ENCODE measurements at places on chromosomes 7 and 10.

DNA sequence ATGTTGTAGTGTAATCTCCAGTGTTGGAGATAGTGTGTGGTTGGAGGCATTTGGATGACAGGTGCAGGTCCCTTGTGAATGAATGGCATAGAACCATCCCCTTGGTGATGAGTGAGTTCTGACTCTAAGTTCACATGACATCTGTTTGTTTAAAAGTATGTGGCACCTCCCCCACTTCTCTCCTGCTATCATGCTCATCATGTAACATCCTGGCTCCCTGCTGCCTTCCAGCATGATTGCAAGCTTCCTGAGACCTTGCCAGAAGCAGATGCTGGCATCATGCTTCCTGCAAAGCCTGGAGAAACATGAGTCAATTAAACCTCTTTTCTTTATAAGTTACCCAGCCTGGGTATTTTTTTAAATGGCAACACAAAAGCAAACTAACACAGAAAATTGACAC lies 499.0 kb upstream of the SEMA3D start:
- no peak for DNase-seq

GRCh38 chr7:95897557-95898251 lies 125.3 kb downstream of the DYNC1I1 start:
- DNase-seq = no peak

- DNase-seq = no peak
Measured at GRCh38 chr10:18202680-18203460, 62.6 kb downstream of the CACNB2 start.

GRCh38 chr7:6316226-6316625 lies 43.8 kb upstream of the CYTH3 start:
- no peak for DNase-seq

- DNase-seq = no peak
Measured at GRCh38 chr10:89795840-89796239, 94.5 kb downstream of the KIF20B start.

DNA sequence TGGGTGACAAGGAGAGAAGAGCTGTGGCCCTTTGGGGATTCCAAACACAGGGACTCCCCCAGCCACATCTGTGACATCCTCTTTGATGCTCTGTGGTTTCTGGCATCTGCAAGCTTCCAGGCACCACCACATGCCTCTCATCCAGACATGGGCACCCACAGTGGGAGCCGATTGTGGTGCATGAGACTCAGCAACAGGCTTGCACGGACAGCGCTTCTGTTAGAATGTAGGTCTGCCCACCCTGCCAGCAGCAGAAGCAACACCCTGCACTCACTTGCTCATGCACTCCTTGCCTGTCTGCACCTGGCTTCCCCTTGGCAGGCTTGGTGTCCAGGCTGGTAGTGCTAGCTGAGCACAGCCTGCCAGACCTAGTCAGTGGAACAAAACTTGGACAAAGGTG lies 735.0 kb upstream of the ZWINT start:
- DNase-seq = no peak

GRCh38 chr7:8015100-8015745 lies 46.6 kb downstream of the GLCCI1 start:
- no peak for DNase-seq

DNA sequence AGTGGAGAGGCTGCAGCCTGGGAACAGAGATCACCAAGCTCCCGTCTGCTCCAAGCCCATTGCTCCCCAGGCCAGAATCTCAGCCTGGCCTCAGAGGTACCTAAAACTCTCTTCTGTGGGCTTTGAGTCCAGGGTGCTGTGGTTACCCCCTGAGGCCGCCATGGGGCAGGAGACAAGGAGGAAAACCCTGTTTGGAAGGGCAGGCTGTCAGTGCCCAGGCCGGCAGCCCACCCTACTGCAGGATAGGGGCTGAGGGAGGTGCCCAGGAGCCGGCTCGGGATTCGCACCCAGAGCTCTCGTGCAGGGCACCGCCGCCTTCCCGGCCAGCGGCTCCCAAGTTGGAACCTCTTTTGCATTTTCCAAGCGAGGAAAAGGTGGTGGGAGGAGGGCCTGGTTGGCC lies 24.5 kb downstream of the UNCX start:
- DNase-seq = no peak

DNA sequence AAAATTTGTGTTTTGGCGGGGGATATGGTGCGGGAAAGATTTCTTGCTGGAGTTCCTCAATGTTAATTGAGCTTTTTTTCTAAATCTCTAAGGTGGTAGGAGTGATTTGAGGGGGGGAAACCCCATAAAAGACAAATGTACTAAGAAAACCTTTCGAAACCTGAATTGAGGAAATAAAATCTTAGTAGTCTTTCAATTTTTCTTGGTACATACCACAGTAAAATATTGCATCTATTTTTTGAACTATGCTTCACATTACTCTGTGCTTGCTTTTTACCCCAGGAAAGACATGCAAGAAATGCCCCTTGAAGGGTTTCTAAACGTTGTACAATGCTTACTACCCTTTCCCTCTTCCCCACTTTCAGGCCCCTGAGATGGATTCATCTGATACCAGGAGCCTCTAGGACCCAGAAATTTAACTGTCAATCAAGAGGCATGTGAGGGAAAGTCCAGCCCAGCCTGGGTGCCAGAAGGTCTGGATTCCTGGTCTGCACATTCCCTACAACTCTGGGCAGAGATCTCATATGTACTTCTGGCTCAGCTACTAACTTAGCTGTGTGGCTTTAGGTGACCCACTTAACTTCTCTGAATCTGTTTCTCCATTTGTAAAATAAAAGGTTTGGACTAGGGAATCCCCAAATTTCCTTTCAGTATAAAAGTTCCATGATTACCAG lies 5.8 kb upstream of the PDCD4 start:
- no peak for DNase-seq

DNA sequence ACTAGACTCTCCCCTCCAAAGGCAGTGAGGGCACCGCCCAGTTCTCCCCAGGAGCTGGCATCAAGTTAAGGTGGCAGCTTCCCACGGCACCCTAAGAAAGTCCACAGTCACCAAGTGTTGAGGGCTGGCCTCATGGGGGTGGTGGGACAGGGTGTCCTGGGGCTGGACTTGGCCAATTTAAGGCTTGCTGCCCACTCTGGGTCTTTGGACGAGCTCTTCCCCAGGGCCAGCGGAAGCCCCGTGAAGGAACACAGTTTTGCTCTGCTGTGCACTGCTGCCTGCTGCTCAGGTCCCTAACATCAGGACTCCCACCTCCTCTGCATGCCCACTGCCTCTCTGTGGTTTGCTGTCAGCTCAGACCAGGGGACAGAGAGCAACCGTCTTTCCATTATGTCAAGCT lies 57.3 kb upstream of the TMEM72 start:
- DNase-seq = no peak

- no peak for DNase-seq
Measured at GRCh38 chr10:126247446-126247975, 140.8 kb downstream of the ADAM12 start.

GRCh38 chr10:83184641-83185040 lies 954.7 kb upstream of the GHITM start:
- DNase-seq = no peak

GRCh38 chr10:122328676-122329075 lies 45.8 kb upstream of the PLEKHA1 start:
- DNase-seq = no peak

GRCh38 chr7:22356701-22357310 lies at the start of gene RAPGEF5:
Gene RAPGEF5, minus strand, starts transcription at chr7:22357154. Its CDS starts 94 bp downstream, at chr7:22357060.
- DNase-seq = no peak

DNA sequence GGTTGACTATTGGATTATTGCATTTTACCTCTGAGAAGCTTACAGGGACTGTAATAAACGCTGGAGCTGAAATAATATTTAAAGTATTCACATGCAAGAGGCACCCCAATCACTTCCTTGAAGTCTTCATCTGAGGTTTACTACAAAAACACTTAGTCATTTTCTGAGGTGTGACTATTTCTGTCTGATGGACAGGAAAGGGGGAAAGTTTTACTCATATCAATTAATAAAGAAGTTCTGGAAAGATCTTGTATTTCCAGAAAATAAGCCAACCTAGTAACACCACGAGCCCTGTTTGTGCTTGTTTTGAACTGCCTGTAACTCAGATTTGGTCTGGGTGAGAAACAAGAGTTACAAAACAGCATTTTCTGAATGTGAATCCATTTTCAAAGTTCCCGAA lies 63.9 kb upstream of the PRKCQ start:
- DNase-seq = no peak

- no peak for DNase-seq
Measured at GRCh38 chr7:477626-478220, 41.9 kb downstream of the PDGFA start.

GRCh38 chr7:30255064-30255769 lies 29.2 kb upstream of the ZNRF2 start:
- no peak for DNase-seq

- DNase-seq = no peak
Measured at GRCh38 chr10:86104156-86104555, 262.4 kb downstream of the GRID1 start.

DNA sequence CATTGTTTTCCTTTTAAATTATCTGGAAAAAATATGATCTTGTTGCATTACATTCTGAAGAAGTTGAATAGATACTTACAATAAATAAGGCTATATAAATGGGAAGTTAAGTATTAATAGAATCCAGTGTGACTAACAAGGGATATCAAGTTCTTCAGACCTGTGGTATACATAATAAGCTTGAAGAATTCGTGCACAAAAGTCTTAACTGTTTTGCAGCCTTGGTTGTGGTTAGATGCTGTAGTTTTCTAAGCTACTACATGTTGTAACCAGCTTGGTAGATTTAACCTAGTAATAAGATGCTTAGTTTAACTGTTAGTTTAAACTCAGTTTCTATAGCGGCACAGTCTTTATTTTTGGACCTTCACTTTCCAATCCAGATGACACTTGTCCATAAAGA lies 106.2 kb upstream of the GLCCI1 start:
- DNase-seq = no peak

GRCh38 chr7:15326044-15326644 lies 235.7 kb downstream of the AGMO start:
- DNase-seq = no peak

DNA sequence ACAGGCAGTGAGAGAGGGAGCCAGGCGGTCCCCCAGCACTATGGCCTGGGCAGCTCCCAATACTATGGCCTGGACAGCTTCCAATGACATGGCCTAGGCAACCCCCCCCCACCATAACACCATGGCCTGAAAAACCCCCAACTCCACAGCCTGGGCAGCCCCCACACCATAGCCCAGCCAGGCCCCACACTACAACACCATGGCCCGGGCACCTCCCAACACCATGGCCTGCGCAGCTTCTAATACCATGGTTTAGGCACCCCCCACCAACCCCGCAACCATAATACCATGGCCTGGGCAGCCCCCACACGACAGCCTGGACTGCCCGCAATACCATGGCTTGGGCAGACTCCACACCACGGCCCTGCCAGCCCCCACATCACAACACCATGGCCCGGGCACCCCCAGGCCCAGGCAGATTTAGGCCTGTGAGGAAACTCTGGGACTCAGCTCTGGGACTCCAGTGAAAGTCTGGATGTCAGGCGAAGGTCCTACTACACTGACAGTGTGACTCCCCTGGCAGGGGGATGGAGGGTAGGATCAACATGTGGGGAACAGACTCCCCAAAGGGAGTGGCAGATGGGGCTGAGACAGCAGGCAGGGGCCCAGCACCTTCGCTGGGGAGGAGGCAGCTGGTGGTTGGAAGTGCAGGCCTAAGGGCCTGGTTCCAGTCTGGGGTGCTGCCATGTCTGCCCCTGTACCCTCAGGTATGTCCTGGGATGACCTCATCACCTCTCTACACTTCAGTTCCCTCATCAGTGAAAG lies 8.7 kb downstream of the CPXM2 start:
- no peak for DNase-seq

DNA sequence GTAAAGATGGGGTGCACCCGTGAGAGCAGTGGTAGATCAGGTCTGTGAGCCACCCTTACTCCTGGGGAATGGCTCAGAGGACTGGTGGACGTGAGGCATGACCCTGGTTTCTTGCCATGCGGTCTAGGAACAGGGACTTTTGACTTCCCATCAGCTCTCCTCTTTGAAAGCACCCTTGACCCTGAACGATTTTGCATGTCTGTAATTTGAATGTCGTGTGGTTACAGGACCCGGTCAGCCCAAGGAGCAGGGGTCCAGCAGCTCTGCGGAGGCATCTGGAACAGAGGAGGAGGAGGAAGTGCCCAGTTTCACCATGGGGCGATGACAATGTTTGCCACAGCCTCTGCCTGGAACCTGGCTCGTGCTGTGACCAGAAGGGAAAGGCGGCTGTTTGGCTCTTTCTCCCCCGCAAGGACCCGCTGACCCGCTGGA lies 8.6 kb upstream of the ORAI2 start:
- DNase-seq = no peak

DNA sequence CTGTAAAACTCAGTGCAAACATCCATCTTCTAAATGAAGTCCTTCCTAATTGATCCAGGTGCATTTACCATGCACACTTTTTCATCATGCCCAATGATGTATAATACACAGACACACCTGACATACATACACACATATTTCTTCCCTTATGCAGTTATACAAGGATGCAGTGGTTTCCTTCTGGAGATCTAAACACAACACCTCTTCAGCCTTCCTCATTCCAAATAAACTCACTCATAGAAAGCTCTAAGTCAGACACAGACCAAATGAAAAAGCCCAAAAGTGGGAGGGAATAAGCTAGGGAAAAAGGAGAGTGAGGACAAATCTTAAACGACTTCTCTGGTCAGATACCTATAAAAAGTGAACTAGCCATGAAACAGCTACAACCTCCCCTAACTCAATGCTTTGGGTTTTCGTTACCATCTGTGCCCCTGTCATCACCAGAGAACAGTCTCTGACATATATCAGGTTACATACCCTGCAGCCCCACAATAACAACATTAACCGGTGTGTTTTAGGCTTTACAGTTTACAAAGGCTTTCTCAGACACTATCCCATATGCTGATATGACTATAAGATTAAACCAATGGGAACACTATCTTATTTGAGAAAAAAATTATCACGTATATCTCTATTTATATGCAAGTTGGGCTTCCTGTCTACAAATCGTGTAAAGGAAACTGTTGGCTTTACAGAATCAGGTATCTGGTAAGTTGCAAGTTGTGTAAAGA lies 675.2 kb downstream of the PHTF2 start:
- no peak for DNase-seq

DNA sequence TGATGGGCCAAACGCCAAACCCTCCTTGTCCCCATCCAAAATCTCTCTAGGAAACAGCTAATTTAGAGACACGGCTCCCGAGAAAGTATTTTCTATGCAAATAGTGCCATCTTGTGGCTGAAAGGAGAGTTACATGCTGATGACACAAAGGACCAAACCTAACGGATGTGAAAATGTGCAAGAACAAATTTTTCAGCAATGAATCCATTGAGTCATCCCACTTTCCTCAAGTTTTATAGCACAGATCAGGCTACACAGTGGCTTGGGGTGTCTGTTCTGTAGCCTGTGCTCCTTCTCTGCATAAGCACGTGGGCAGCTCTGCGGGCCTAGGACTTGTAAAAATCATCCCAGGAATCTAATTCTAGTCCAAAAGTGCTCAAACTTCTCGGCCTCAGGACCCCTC lies 154.8 kb upstream of the PRR15 start:
- DNase-seq = peak; percentile 18

DNA sequence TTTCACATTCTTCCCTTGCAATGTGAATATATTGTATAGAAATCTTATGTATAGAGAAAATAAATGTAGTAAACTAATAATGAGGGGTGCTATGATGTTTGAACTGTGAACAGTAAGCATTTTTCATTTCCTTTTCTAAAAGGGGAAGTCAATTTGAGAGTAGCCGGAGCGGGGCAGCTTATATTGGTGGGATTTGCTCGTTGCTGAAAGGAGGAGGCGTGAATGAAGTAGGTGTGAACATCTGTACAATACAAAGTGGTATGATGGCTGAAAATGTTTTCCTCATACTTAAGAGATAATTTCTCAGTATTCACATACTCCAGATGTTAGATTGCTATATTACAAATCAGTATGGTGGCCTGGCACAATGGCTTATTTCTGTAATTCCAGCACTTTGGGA lies 87.1 kb downstream of the SRI start:
- DNase-seq = no peak

Data from stimulated activated CD4-positive, alpha-beta T cell treated with anti-CD3 and anti-CD28 coated beads, Interleukin-4, amount 100 ng/mL, for 4 hours (primary cell).